ENCODE measurements at places on chromosomes 3 and 15.

GRCh38 chr3:53254509-53255422, 1.1 kb downstream of the TKT start:
- DNase-seq, result peak; percentile 28

GRCh38 chr3:154144825-154145465, 23.8 kb downstream of the ARHGEF26 start:
- no peak for DNase-seq

GRCh38 chr15:80042568-80042967, 16.9 kb upstream of the ZFAND6 start:
- no peak for DNase-seq

DNA sequence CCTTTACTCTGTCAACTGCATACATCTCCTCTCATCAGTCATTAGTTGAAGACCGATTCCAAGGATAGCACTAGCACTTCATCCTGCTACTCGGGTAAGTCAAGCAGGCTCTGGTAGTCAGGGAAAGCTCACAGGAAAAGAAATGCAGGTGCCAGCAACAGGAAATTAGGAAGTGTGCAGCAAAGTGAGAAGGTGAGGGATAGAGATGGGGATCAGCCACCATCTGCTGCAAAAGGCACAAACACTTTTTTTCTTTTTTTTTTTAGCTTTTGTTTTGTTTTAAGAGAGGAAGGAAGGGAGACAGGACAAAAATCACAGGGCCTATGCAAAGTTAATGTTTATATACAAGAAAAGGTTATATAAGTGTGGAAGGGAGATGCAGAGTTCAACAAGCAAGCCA, 9.0 kb upstream of the BTLA start:
- DNase-seq, result no peak

GRCh38 chr15:78127882-78128281, 3.4 kb downstream of the CIB2 start:
- no peak for DNase-seq
